Hair follicular keratinocyte (primary cell): ENCODE measurements at places on chromosomes 3 and 15. TPM values are rescaled to one million over a fixed set of nuclear protein-coding genes. Genes with fewer than 3 reads are reported as not detected.

GABRA5 gene
- not detected in 2 replicates for total RNA-seq

HIGD2B gene
- total RNA-seq: not detected in 2 replicates

CCRL2 gene
- not detected in 2 replicates for total RNA-seq

SERINC4 gene
- not detected in 2 replicates for total RNA-seq

CHCHD4 gene
- 18.9 and 37.6 TPM in 2 replicates for total RNA-seq

ATP13A5 gene
- total RNA-seq: not detected in 2 replicates

CCR3 gene
- not detected in 2 replicates for total RNA-seq

SYNPR gene
- total RNA-seq: not detected in 2 replicates

THOC7 gene
- total RNA-seq: 72.8 and 107 TPM in 2 replicates

CASR gene
- not detected in 2 replicates for total RNA-seq

TM6SF1 gene
- 0.15 and 1.2 TPM in 2 replicates for total RNA-seq

RARB gene
- total RNA-seq: 0.42 TPM in 1 of 2 replicates, not detected in the other

CCDC191 gene
- 0.91 and 1.8 TPM in 2 replicates for total RNA-seq

GRK7 gene
- not detected in 2 replicates for total RNA-seq

CLEC3B gene
- total RNA-seq: not detected in 2 replicates

CCR2 gene
- total RNA-seq: not detected in 2 replicates

EXD1 gene
- 0.57 TPM in 1 of 2 replicates, not detected in the other for total RNA-seq

ZNF385D gene
- total RNA-seq: 0.08 TPM in 1 of 2 replicates, not detected in the other

SOX14 gene
- total RNA-seq: not detected in 2 replicates

RSL24D1 gene
- total RNA-seq: 99.4 and 113 TPM in 2 replicates

SCG5 gene
- 14.8 and 60.0 TPM in 2 replicates for total RNA-seq

GASK1A gene
- total RNA-seq: 0.91 and 0.94 TPM in 2 replicates

P2RY1 gene
- 1.5 and 2.0 TPM in 2 replicates for total RNA-seq
